ENCODE measurements at places on chromosomes 1 and 21. TPM values are rescaled to one million over a fixed set of nuclear protein-coding genes. Genes with fewer than 3 reads are reported as not detected.

DNA sequence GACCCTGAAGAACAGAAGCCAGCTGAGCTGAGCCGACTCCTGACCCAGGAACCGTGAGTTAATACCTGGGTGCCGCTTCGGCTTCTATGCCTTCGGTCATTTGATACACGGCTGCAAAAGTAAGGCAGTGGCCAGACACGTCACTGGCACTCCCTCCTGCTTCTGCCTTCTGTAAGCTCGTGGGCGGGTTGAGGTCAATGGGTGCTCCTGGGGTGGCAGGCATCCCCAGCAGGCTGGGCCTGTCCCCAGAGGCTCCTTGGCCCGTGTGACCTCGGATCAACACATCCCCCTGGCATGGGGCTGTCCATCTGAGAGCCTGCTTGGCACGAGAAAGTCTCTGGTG, 35.7 kb upstream of the COL6A1 start:
- DNase-seq = no peak
- no peaks in the 10 kb centered on the region for H3K27me3 ChIP-seq
- no peaks in the 10 kb centered on the region for H3K36me3 ChIP-seq
- H3K4me3 ChIP-seq = no peak overlapping the region

DNA sequence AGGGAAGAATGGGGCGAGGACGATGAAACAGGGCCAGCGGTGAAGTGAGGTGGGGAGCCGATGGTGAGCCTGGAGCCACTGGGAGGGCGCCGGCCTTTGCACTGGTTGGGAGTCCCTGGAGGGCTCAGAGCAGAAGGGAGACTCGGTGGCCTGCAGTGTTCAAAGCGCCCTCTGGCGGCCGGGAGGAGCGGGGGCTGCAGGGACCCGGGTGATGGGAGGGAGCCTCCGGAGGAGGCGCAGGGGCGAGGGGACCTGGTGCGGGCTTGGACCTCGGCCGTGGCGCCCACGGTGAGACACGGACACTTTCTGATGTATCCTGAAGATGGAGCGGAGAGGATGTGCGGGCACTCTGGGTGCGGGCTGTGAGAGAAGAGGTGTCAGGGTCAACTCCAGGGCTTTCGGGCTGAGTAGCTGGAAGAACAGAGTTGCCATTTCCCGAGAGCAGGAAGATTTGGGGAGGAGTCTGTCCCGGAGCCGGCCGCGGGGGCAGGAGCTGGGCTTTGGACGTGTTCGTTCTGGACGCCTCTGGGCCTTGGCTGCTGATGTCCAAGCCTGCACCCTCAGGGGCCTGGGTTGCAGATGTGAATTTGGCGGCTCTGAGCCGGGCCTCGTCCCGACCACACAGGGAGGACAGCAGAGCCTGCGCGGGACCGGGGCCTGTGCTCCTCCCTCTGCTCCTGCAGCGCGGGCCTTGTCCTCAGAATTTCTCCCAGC, 29.7 kb downstream of the HEYL start:
- peaks cover 24% of the 10 kb centered on the region for H3K27me3 ChIP-seq
- no peak overlapping the region for H3K4me3 ChIP-seq
- peaks cover 10% of the 10 kb centered on the region for H3K4me1 ChIP-seq
- no peaks in the 10 kb centered on the region for H3K36me3 ChIP-seq

C1orf226 gene
- total RNA-seq = not detected

DNA sequence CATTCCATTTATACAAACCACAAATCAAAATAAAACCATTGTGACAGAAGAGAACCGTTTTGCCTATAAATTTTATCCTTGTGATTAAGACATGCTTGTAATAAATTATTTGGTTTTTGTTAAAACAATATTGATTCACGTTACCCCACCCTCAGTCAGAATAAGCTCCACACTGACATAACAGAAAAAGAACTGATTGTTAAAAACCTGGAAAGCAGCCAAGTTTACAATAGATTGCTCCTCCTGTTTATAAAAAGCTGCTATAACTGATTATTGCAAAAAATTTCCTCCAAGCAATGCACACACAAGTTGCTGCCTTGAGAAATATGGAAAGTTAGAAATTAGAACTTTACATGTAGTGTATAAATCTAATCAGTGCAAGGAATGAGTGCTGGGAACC, 263.5 kb downstream of the SETD4 start:
- H3K4me1 ChIP-seq = no peaks in the 10 kb centered on the region
- H3K4me3 ChIP-seq = no peak overlapping the region
- no peak overlapping the region for H3K27ac ChIP-seq
- DNase-seq = no peak
- H3K27me3 ChIP-seq = peaks cover 11% of the 10 kb centered on the region

DNA sequence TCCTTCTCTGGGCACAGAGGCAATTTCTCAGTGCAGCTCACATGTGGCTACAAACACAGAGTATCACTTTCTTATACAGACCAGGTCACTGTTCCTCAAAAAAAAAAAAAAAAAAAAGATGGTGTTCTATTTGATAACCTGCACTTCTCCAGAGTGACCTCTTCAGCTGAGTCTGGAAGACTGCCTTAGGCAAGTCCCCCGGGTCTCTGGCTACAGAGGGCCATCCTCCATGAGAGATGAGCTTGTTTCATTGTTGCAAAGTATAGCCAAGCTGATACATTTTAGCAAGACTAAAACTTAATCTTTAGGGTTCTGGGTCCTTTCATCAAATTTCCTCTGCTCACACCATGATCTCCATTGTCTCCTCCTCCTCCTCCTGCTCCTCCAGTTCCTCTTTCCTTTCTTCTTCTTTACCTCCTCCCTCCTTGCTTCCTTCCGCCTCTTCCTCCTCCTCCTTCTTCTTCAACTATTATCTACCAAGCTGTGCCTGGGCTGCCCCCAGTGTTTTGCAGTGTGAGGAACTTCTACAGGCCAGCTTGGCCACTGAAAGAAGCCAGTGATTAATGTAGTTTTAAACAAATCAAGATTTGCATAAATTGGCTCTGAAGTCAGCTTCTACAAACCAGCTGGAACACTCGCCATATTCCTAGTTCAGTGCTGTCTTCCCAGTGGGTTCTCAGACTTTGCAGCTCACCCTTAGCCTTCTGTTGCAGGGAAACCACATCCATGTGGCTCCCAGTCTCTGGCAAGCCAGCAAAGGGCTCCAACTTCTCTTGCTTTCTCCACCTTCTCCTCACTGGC, 139.4 kb downstream of the RUNX1 start:
- no peak overlapping the region for H3K27ac ChIP-seq
- no peak for DNase-seq
- H3K4me1 ChIP-seq = peaks cover 12% of the 10 kb centered on the region
- no peak overlapping the region for H3K4me3 ChIP-seq
- no peaks in the 10 kb centered on the region for H3K27me3 ChIP-seq
- H3K36me3 ChIP-seq = no peaks in the 10 kb centered on the region

- no peak for DNase-seq
- H3K27me3 ChIP-seq = no peaks in the 10 kb centered on the region
- H3K4me1 ChIP-seq = peaks cover 38% of the 10 kb centered on the region
- no peaks in the 10 kb centered on the region for H3K36me3 ChIP-seq
- no peak overlapping the region for H3K27ac ChIP-seq
Observed at GRCh38 chr1:234720709-234721441, 110.9 kb upstream of the IRF2BP2 start.

DNA sequence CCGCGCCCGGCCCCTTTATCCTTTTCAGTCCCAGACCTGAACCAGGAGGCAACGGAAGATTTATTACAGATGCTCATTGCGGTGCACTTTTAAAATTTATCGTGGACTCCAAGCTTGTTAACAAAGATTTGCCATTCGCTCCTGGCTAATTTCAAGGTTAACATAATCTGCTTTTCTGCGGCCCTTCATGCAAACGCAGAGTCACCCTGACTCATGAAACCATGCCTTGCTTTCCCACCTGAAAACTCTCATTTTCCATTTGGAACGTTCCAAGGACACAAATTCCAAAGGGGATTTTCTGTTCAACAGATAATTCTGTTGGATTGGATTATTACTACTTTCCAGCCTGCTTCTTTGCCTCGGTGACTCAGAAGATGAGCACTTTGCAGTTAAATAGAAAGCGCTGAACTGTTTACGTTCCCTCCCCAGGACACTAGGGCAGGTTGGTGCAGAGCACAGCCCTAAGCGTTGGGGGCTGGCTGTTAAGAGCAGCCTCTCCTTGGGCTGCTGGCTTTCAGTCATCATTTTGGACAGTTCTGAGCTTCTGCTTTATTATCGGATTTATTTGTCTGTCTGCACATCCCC, 51.1 kb downstream of the CD247 start:
- peaks cover 17% of the 10 kb centered on the region for H3K36me3 ChIP-seq
- H3K4me1 ChIP-seq = peaks cover 37% of the 10 kb centered on the region
- no peak for DNase-seq
- H3K4me3 ChIP-seq = no peak overlapping the region
- no peak overlapping the region for H3K27ac ChIP-seq

DNA sequence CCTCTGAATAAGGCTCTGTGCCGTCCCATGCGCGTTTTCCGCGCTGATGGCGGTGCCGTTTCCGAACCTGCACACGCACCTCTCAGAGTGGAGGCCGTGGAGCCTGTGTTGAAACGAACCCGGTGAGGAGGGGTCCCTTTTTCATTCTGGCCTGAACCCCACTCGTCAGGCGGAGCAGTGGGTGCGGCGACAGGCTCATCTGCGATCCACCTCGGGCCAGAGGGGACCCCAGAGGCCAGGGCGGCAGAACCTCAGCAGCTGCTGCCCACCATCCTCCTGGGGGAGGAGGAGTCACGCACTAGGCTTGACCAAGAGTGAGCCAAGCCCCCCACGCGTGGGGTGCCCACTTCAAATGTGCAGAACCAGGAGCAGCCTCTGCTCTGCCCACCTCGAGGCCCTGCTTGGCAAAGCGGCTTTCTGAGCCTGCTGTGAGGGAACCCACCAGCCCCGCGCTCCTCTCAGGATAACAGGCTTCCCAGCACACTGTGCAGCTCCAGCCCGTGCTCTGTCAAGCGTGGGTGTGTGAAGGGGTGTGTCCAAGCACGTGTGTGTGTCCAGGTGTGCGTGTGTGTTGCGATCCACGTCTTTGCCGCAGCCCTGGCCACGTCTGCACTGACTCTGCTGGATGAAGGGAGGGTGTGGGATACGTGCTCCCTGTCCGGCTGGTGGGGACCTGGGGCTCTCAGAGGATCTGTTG, 6.8 kb downstream of the PRDM16 start:
- no peaks in the 10 kb centered on the region for H3K4me1 ChIP-seq
- peaks cover 41% of the 10 kb centered on the region for H3K27me3 ChIP-seq
- no peak overlapping the region for H3K4me3 ChIP-seq
- no peak overlapping the region for H3K27ac ChIP-seq

DNA sequence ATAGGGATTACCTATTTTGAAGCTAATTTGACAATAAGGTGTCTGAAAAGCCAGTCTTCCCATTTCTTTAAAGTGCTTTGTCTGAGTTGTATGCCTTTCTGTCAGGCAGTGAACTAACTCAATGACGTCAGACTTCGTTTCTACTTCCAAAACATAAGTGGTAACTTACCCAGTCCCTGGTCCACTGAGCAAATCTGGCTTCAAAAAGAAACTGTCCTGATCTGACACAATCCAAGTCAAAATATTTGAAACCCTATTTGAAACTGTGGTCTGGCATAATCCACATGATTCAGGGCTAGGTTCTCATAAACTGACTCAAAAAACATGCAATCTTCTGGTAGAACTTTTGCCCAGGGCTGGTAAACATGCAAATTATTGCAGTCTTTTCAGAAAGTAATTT, 34.0 kb downstream of the DIRAS3 start:
- H3K4me1 ChIP-seq = no peaks in the 10 kb centered on the region
- no peak for DNase-seq
- H3K27me3 ChIP-seq = no peaks in the 10 kb centered on the region

DNA sequence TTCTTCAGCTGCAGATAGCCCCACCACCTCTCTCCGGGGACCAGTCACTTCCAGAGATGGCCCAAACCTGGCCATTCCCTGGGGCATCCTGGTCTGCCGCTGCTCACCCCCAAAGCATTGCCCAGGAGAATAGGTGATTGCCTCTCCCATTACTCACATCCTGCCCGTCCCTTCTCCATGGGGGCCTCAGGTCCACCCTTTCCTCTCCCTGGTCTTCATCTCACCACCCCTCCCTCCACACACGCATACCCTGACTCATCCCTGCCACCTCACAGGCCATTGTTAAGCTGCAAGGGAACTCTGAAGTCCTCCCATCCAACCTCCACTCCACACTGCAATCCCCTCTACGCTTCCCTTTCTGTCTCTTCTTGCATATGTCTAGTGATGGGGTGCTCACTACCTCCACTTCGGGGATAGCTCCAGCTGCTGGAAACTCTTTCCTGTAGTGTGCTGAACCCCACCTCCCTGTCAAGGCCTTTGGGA, at the start of gene PLEKHG5:
Gene PLEKHG5 (minus strand): TSS at position 188 of the 483 bp plus-strand sequence. CDS start 14,096 bp downstream, outside the sequence.
- H3K27me3 ChIP-seq = peaks cover 22% of the 10 kb centered on the region
- H3K36me3 ChIP-seq = no peaks in the 10 kb centered on the region
- DNase-seq = no peak
- peak within 1 kb of the TSS; percentile 73 for H3K4me3 ChIP-seq
- peaks cover 10% of the 10 kb centered on the region for H3K4me1 ChIP-seq

GRCh38 chr1:28548318-28548717, 4.6 kb upstream of the TRNAU1AP start:
- DNase-seq = no peak
- H3K4me1 ChIP-seq = peaks cover 6% of the 10 kb centered on the region
- no peak overlapping the region for H3K4me3 ChIP-seq
- no peaks in the 10 kb centered on the region for H3K27me3 ChIP-seq
- H3K27ac ChIP-seq = no peak overlapping the region

GRCh38 chr21:17931080-17931479, 111.9 kb upstream of the C21orf91 start:
- no peak overlapping the region for H3K4me3 ChIP-seq
- H3K27ac ChIP-seq = no peak overlapping the region
- DNase-seq = no peak
- H3K27me3 ChIP-seq = peaks cover 2% of the 10 kb centered on the region
- H3K4me1 ChIP-seq = no peaks in the 10 kb centered on the region

GRCh38 chr1:67626861-67627235, 58.2 kb upstream of the GADD45A start:
- peaks cover 3% of the 10 kb centered on the region for H3K27me3 ChIP-seq
- H3K27ac ChIP-seq = no peak overlapping the region
- no peaks in the 10 kb centered on the region for H3K4me1 ChIP-seq
- no peak for DNase-seq

DNA sequence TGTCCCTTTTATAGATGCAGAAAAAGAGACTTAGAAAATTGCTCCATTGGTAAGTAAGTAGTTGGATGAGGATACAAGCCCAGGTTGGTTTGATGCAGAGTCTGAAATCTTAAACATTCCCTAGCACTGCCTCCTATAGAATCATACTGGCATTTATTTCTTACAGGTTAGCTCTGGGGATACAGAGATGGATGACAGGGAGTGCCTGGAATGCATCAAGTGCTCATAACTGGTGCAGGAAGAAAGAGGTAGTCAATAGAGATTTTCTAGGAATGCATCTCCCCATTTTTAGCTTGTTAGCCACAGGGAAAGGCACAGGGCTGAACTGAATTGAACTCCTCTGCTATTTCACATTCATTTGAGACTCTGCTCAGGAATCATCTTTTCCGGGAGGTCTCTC, 269.0 kb upstream of the USP24 start:
- H3K4me3 ChIP-seq = no peak overlapping the region
- no peaks in the 10 kb centered on the region for H3K4me1 ChIP-seq
- no peaks in the 10 kb centered on the region for H3K36me3 ChIP-seq
- peaks cover 19% of the 10 kb centered on the region for H3K27me3 ChIP-seq
- H3K27ac ChIP-seq = no peak overlapping the region
- DNase-seq = no peak

ASCL5 gene
- total RNA-seq = not detected

GRCh38 chr1:153768316-153769181, 6.7 kb upstream of the SLC27A3 start:
- no peaks in the 10 kb centered on the region for H3K27me3 ChIP-seq
- no peak for DNase-seq
- no peak overlapping the region for H3K27ac ChIP-seq
- H3K36me3 ChIP-seq = peaks cover 26% of the 10 kb centered on the region
- no peak overlapping the region for H3K4me3 ChIP-seq
- H3K4me1 ChIP-seq = peaks cover 7% of the 10 kb centered on the region
